MCF 10A (cell line): ENCODE measurements at places on chromosomes 2 and 18. TPM values are rescaled to one million over a fixed set of nuclear protein-coding genes. Genes with fewer than 3 reads are reported as not detected.

GRCh38 chr2:218005486-218005885 is 2.7 kb upstream of the TNS1 start:
- H3K4me3 ChIP-seq = no peak overlapping the region
- H3K27me3 ChIP-seq = no peaks in the 10 kb centered on the region
- DNase-seq = no peak
- peaks cover 25% of the 10 kb centered on the region for H3K4me1 ChIP-seq
- H3K27ac ChIP-seq = no peak overlapping the region
- H3K36me3 ChIP-seq = peaks cover 7% of the 10 kb centered on the region

- H3K4me1 ChIP-seq = peaks cover 36% of the 10 kb centered on the region
- H3K4me3 ChIP-seq = peak overlapping the region; percentile 35
- peak overlapping the region; percentile 70 for H3K27ac ChIP-seq
- peak; percentile 89 for DNase-seq
These were observed 125.7 kb upstream of the EPAS1 start for GRCh38 chr2:46171411-46171953.

DNA sequence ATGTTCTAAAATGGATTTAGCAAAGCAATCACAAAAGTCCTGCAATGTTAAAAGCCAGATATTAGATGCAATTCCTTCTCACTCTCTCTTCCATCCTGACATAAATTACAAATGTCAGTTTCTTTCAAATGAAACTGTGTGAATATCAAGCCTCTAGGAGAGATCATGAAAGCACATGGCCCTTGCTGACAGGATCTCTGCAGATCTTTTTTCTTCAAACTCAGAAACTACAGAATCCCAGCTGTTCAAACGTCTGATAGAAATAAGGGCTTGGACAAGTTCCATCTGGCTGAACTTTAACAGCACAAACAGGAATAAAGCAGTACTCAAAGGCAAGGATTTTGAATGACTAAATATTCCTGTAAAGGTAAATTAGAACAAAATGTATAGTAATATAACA is 47.6 kb downstream of the PDE1A start:
- DNase-seq = peak; percentile 12
- H3K4me1 ChIP-seq = peaks cover 5% of the 10 kb centered on the region
- H3K27me3 ChIP-seq = no peaks in the 10 kb centered on the region
- no peaks in the 10 kb centered on the region for H3K36me3 ChIP-seq
- H3K27ac ChIP-seq = peak overlapping the region; percentile 54
- no peak overlapping the region for H3K4me3 ChIP-seq

- H3K4me3 ChIP-seq = peak overlapping the region; percentile 22
- peaks cover 57% of the 10 kb centered on the region for H3K4me1 ChIP-seq
- no peaks in the 10 kb centered on the region for H3K36me3 ChIP-seq
- H3K27ac ChIP-seq = peak overlapping the region; percentile 70
- H3K27me3 ChIP-seq = no peaks in the 10 kb centered on the region
- DNase-seq = peak; percentile 37
These were observed 87.6 kb downstream of the CDC42EP3 start for GRCh38 chr2:37583867-37584266.

DNA sequence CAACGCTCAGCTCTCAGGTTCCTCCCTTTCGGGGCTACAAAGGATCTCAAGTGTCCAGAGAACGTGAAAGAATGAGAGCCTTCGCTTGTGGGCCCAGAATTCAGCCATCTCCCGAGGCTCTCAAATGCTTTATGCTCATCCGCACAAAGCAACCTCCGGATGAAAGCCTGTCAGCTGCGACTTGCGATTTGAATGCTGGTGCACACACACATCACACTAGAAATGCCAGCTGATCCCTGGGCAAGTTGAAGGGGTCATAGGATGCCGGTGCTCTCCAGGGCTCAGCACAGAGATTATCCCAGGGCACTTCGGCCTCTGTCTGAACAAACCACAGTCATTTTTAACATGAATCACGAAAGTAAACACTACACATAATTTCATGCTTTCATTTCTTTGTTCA is 141.8 kb upstream of the MYT1L start:
- no peak for DNase-seq
- no peaks in the 10 kb centered on the region for H3K36me3 ChIP-seq
- H3K4me3 ChIP-seq = no peak overlapping the region

DNA sequence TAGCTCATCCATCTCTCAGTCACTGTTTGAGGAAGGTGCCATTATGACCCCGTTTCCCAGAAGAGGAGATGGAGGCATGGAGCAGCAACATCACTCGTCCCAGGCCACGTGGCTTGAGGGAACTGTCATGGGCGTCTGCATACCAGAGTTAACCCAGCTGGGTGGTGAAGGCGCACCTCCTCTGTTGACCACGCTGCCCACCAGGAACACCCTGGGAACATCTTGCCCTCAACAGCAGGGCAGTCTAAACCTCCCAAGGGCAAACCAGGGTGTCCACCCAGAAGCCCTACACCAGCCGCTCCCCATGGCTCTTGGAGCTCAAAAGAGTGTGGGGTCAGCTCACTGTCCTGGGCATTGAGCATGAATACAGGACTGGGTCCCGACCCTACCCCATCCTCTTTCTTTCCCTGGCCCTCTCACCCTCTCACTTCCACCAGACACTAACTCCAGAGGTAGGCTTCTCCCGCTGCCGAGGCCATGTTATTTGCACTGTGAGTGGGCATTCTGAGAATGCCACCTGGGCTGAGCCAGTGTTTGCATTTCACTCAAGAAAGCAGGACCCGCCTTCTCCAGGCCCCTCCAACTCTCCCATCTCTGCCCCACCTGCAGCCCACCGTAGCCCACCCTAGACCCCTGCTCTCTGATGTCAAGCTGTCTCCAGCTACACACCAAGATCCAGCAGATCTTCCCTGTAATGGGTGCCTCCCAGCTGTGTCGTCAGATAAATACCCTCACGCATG is 259.6 kb downstream of the HDAC4 start:
- H3K4me1 ChIP-seq = no peaks in the 10 kb centered on the region
- no peak overlapping the region for H3K27ac ChIP-seq
- no peaks in the 10 kb centered on the region for H3K27me3 ChIP-seq
- H3K36me3 ChIP-seq = peaks cover 36% of the 10 kb centered on the region
- no peak for DNase-seq

DNA sequence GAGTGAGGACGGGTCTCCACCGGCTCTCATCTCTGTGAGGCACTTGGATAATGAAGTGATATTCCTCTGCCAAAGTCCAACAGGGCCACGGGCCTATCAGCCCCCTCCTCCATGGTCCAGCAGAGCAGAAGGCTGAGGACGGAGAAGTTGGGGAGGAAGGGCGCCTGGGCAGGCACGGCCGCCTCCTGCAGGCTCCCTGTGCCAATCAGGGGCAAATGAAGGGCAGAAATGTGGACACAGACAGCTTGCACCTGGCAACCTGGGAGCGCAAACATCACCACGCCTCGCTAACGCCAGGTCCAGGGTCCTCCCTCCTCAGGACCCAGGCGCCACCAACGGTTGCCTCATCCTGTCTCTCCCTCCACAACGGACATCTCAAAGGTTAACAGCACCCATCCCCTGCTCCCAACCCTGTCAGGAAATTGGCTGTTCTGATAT is 24.3 kb downstream of the SMAD7 start:
- peaks cover 8% of the 10 kb centered on the region for H3K36me3 ChIP-seq
- no peak for DNase-seq
- H3K4me3 ChIP-seq = no peak overlapping the region
- no peaks in the 10 kb centered on the region for H3K27me3 ChIP-seq
- H3K4me1 ChIP-seq = peaks cover 53% of the 10 kb centered on the region
- no peak overlapping the region for H3K27ac ChIP-seq

GRCh38 chr18:5608846-5609245 is 65.0 kb upstream of the EPB41L3 start:
- no peak overlapping the region for H3K4me3 ChIP-seq
- DNase-seq = no peak
- no peak overlapping the region for H3K27ac ChIP-seq
- peaks cover 18% of the 10 kb centered on the region for H3K27me3 ChIP-seq
- peaks cover 5% of the 10 kb centered on the region for H3K4me1 ChIP-seq

GRCh38 chr2:158734442-158734841 is 60.7 kb upstream of the DAPL1 start:
- DNase-seq = no peak
- H3K36me3 ChIP-seq = no peaks in the 10 kb centered on the region
- H3K27me3 ChIP-seq = peaks cover 13% of the 10 kb centered on the region
- H3K27ac ChIP-seq = no peak overlapping the region
- no peak overlapping the region for H3K4me3 ChIP-seq

- H3K27me3 ChIP-seq = no peaks in the 10 kb centered on the region
- H3K36me3 ChIP-seq = no peaks in the 10 kb centered on the region
- no peak for DNase-seq
- no peak overlapping the region for H3K27ac ChIP-seq
- no peak overlapping the region for H3K4me3 ChIP-seq
These were observed 303.4 kb downstream of the TCF4 start for GRCh38 chr18:55284614-55285013.

DNA sequence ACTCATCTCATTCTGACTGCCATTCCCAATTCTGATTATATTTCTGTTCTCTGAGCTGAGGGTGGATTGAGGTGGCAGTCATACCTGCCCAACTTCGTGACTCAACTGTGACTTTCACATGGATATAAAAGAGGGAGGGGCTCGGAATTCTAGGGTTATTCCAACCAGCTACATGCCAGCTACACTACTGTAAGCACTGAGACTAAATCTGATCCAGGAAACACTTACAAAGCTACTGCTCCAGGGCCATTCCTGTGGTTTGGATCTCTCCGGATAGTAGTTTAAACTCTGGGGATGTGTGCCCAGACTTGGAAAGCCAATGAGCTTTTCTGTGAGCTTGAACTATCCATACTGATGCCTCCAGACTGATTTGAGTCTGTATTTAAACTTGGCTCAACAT is 7.9 kb downstream of the MAP2 start:
- H3K4me3 ChIP-seq = no peak overlapping the region
- DNase-seq = peak; percentile 79
- H3K27me3 ChIP-seq = no peaks in the 10 kb centered on the region
- peaks cover 14% of the 10 kb centered on the region for H3K4me1 ChIP-seq

DNA sequence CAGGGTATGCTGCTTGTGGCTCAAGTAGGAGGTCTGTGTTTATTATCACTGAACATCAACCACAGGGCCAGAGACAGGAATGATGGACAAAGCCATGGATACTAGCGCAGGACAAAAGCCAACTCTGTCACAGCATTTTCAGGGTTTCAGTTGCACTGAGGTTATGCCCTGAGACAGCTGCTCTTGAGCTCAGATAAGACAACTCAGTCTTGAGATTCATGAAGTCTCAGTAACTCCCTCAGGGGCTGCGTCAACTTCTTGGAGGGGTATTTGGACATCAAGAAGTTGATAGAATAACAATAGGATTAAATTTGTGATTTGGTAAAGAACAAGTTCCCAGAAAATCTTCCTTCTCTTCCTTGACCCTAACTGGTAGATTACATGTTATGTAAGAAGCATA is 287.0 kb upstream of the SLC14A2 start:
- H3K4me1 ChIP-seq = peaks cover 10% of the 10 kb centered on the region
- no peak for DNase-seq
- H3K4me3 ChIP-seq = no peak overlapping the region
- H3K36me3 ChIP-seq = no peaks in the 10 kb centered on the region

DNA sequence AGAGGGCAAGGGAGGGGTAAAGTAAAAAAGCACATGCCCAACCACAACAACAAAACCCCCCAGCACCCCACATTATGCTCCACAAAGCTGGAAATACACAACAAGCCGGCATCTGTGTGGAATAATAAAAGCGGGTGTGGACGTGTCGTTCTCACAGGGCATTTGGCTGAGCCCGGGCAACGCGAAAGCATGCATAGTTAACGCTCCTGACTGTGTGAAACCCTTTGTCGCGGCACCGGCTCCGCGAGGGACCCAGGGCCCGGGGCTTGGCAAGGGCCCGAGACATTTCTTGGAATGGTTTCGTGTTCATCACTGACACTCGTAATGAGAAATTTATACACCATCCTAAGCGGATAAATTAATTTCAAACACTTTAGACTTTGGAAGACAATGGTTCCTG is 165.6 kb downstream of the INHBB start:
- H3K4me3 ChIP-seq = no peak overlapping the region
- peaks cover 16% of the 10 kb centered on the region for H3K27me3 ChIP-seq
- H3K4me1 ChIP-seq = peaks cover 13% of the 10 kb centered on the region
- H3K36me3 ChIP-seq = no peaks in the 10 kb centered on the region
- no peak overlapping the region for H3K27ac ChIP-seq
- DNase-seq = no peak

The GGCX gene
- total RNA-seq = 49.1 and 52.2 TPM in 2 replicates

The GRB14 gene
- total RNA-seq = 1.5 and 2.0 TPM in 2 replicates

The TOGARAM2 gene
- total RNA-seq = 0.16 TPM in 1 of 2 replicates, not detected in the other

The SP110 gene
- 11.9 and 17.1 TPM in 2 replicates for total RNA-seq

The CSRNP3 gene
- total RNA-seq = 0.05 and 0.33 TPM in 2 replicates

The MARCHF7 gene
- 76.0 and 78.4 TPM in 2 replicates for total RNA-seq

The MOCOS gene
- total RNA-seq = 69.1 and 81.1 TPM in 2 replicates

The BARD1 gene
- 7.8 and 11.1 TPM in 2 replicates for total RNA-seq

The REV1 gene
- total RNA-seq = 33.2 and 38.6 TPM in 2 replicates

The IL36B gene
- not detected in 2 replicates for total RNA-seq

The ASB18 gene
- not detected in 2 replicates for total RNA-seq

The C1QL2 gene
- total RNA-seq = not detected in 2 replicates
